ENCODE measurements at places on chromosomes 3 and 15.

DNA sequence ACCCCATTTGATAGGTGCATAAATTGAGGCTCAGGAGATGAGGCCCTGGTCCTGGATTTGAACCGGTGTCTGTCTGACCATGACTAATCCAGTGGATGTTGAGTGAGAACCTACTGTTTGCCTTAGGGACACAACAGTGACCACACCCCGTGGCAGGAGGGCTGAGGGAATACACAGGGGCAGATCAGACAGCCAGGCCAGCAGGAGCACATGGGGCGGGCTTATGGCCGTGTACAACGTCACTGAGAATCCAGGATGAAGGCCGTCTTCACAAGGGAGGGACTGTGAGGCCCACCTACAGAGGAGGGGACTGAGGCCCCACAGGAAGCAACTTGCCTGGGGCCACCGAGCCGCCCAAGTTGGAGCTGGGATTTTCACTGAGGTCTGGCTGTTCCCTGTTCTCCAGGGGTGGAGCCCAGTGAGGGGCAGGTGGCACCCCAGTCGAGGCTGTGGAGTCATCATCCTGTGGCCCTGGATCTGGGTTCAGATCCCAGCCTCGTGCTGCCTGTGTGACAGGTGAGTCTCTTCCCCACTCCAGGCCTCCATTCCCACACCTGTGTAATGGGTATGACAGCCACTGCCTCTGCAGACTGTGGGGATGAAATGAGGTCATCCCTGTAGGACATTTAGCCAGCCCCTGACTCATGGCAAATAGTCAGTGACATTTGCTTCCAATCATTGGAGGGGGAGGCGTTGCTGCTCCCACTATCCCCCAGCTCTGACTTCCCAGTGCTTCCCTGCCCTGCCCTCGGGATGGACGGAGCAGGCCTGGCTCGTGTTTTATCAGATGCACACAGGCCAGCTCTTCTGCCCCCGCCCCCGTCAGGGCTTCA, 6.3 kb upstream of the PLXND1 start:
- DNase-seq: no peak

DNA sequence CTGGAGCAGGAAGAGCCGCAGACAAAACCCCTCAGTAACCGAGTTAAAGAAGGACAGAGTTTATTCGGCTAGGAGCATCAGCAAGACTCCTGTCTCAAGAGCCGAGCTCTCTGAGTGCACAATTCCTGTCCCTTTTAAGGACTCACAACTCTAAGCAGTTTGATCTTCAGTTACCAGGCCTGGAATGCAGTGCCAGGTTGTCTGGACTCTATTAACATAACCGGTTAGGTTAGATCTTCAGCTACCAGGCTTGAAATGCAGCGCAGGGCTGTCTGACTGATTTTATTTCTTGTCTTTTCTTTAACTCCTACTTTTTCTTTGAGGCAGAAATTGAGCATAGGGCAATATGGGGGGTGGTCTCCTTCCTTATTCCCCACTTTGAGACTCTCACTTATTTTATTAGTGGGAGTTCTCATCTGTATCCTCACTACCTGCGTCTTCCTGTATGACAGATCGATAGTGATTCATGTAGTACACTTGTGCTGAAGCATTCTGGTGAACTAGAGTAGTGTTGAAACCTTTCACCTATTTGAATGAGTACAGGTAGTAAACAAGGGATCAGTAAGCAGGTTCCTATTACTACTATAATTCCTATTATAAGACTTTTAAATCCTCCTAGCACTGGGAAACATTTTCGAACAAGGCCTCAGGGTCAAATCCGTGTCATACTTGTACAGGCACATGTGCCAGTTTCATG, 325.0 kb downstream of the CGGBP1 start:
- DNase-seq: no peak

GRCh38 chr3:140343211-140344081, 334.4 kb upstream of the TRIM42 start:
- DNase-seq: no peak

GRCh38 chr3:137008131-137008530, 50.3 kb downstream of the IL20RB start:
- DNase-seq: no peak

- DNase-seq: peak; percentile 6
Measured at GRCh38 chr15:29740692-29741311, 81.5 kb downstream of the TJP1 start.

GRCh38 chr15:27826411-27826810, 272.7 kb downstream of the OCA2 start:
- no peak for DNase-seq

DNA sequence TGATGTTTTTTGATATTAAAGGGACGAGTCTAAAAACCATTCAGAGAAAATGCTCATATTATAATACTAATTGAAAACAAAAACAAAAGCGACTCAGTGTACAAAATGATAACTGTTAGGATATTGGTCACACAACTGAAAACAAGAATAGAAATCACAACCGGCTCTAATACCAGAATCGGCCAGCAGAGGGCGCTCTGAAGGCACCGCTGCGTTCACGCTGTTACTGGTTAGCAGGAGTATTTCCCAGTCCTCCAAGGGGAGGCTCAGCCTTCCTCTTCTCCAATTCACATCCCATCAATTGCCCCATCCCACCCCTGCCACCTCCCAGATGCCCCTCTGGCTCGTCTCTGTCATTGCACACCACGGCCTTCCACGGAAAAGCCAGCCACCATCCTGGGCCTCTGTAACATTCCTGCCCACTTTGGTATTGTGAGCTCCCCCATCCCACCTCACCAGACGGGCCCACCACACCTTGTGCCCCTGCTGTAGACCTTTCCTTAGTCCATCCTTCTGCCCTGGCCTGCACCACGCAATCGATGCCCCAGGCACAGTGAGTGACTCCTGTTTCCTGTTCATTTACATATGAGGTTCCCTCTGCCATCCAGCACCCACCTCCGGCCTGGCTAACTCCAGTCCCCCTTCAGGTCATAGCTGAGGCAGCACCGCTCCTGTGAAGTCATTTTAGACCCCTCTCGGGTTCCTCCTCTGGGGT, 8.5 kb downstream of the FAM107A start:
- peak; percentile 56 for DNase-seq

- DNase-seq: no peak
Measured at GRCh38 chr3:112046599-112046998, 12.1 kb downstream of the TMPRSS7 start.

DNA sequence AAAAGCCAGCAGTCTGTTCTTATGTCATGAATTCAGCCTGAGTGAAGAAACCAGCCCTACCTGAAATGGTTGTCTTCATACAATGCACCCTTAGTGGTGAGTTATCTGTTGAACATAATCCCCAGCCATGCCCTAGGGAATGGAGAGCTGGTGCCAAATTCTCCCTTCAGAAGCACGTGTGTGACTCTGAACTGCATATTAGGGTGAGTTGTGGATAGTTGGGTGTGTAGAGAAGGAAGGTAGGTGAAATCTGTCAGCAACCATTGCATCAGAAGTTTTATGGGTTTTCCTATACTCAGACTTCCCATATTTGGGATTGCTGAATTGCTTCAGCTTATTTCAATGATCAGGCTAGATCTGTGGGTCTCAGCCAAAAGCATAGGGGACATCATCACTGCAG, 46.5 kb upstream of the TP63 start:
- no peak for DNase-seq

DNA sequence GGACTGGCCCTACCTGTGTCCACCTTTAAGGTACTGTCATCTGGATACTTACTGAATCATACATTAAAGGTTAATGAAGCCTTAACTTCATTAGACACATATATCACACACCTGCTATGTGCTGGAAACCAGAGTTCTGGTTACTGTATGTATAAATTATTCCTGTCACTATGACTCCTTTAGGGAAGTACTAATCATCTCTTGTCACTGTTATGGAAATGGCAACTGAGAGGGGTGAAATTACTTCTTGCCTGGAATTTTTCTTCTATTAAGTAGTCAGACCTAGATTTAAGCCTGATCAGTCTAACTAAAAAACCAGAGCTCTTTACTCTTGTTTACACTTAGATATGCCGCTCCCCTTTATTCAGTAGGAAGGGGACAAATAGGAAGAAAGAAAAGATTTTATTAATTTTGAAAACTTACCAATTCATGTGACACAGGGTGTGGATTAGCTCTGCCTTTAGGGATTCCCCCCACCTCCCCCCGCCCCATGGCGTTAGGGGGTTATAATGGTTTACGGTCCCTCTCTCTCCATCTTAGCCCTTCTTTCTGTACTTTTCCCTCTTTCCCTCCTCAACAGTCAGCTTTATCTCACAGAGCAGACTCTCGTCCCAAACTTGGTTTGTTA, 152.5 kb downstream of the KLHL25 start:
- DNase-seq: no peak

GRCh38 chr3:30286007-30286669, 320.3 kb upstream of the TGFBR2 start:
- DNase-seq: no peak

GRCh38 chr15:43868406-43868805, 41.6 kb downstream of the WDR76 start:
- DNase-seq: no peak

DNA sequence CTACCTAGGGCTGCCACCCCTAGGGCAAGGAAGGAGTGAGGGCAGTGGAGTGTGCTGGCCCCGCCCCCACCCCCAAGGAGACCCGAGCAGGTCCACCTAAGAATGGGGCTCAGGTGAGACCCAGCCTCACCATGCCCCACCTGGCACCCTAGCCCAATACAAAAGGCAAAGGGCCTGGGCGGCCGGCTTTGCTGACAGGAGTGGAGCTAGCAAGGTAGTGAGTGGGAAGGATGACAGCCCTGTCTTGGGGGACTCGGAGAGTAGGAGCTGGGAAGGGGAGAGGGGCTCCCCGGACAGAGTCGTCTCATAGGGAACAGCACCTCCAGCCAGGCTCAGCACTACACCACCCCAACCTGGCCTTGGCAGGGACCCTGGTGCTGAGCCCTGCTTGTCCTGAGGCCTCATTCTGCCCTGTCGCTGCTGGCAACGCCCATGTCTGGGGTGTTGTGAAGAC, 12.1 kb downstream of the C15orf39 start:
- DNase-seq: no peak

GRCh38 chr15:32886459-32886858, 168.7 kb downstream of the GREM1 start:
- no peak for DNase-seq

- DNase-seq: no peak
Measured at GRCh38 chr3:17759901-17760300, 17.5 kb upstream of the TBC1D5 start.

- DNase-seq: peak; percentile 26
Measured at GRCh38 chr15:96273317-96274086, 57.0 kb upstream of the NR2F2 start.

DNA sequence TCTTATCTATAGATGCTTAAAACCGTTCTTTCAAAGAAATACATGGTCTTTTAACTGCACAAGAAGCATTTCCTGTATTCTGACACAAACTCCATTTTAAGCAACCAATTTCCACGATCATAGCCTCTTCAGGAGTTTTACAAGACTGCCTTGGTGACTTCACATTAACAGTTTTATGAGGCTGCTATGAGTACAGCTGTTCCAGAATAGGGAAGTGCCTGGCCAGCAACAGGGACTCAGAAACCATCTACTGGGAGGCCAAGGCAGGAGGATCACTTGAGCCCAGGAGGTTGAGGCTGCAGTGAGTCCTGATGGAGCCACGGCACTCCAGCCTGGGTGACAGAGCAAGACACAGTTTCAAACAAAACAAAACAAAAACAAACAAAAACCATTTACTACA, 78.4 kb downstream of the B3GNT5 start:
- no peak for DNase-seq

- no peak for DNase-seq
Measured at GRCh38 chr15:84608707-84609284, 8.0 kb downstream of the ZSCAN2 start.

GRCh38 chr3:43794776-43795175, 104.0 kb downstream of the ABHD5 start:
- no peak for DNase-seq

DNA sequence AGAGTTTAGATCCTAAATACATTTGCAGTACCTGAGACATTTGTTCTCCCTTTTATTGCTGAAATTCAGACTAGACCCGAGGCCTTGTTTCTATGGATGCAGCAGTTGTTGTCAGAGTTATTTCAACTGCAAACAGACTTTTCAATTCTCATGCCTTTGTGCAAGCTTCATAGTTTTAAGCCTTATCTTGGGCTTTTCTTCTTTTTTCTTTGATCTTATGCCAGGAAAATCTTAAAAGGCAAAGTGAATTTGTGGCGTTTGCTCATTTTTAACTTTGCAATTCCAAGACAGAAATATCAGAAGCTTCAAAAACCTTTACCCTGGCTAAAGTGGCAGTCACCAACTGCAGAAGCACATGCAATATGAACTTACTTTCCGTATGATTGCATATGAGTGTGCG, 576.7 kb downstream of the DIPK2A start:
- DNase-seq: no peak

DNA sequence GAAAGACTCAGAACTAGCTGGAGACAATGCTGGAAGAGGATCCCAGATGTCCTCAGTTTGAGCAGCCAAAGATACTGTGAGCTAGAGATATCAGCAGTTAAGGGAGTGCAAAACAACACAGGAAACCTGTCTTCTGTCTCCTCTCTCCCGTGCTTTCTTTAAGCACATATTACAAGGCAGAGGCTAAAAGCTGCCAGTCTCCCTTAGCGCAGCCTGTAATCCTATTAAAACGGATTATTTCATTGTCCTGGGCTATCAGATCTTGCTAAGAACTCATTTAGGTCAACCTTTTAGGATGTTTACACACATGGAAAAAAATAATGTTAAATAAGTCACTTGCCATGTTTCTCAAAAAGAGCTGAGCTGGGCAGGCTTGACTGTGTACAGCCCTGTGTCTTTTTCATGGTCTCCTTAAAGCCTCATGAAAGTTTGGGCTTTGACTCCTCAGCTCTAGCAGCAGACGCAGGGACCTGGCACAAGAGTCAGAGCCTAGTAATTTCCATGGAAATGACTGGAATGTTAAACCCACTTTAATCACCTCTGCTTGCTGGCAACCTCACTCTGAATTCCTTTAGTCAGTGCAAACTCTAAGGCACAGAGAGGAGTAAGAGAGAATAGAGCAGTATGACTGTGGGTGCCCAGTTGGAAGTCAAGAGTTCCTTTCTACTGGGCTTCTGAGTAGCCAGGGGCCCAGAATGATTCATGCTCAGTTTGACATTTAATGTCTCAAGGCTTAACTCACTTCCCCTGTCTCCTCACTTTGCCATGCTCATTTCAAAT, 491.9 kb downstream of the NTRK3 start:
- peak; percentile 75 for DNase-seq

DNA sequence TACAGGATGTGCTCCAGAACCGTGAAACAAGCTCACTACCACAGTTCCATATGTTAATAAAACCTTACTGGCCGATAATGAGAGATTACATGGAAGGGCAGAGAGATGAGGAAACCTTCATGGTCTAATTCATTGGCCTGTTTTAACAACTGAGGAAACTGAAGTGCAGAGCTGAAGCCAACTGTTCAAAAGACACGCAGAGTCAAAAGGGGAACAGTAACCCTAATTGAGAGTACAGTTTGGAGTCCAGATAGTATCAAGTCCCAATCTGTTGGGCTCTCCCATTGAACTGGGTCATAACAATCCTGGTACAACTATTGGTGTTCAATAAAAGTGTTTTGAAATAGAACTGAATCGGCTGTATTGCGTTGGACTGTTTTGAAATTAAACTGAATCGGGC, 69.6 kb downstream of the SLC12A8 start:
- DNase-seq: no peak

Measured in SK-N-DZ (cell line).